ENCODE measurements at places on chromosomes 1 and 21. TPM values are rescaled to one million over a fixed set of nuclear protein-coding genes. Genes with fewer than 3 reads are reported as not detected.

LDLRAD1 gene
- not detected for polyA plus RNA-seq

DNA sequence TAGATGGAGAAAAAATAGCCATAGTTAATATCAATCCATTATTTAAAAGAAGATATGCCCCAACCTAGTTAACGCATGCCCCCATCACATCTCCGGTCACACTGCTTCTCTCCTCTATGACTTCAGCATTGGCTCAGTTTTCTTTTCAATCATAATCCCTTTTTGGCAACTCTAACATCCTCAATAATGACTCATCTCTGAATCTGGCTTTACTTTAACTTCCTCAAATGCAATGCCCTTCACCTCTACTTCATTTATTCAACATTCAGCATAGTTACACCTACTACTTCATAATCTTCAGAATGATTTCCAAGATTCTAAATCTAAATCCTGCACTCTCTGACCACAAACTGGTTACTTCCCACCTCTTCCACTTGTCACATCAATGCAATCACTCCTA is 417.3 kb downstream of the USH2A start:
- no peak for DNase-seq

IKBKE gene
- 27.6 TPM for polyA plus RNA-seq

GJA9 gene
- not detected for polyA plus RNA-seq

PPM1J gene
- polyA plus RNA-seq = 2.1 TPM

DNA sequence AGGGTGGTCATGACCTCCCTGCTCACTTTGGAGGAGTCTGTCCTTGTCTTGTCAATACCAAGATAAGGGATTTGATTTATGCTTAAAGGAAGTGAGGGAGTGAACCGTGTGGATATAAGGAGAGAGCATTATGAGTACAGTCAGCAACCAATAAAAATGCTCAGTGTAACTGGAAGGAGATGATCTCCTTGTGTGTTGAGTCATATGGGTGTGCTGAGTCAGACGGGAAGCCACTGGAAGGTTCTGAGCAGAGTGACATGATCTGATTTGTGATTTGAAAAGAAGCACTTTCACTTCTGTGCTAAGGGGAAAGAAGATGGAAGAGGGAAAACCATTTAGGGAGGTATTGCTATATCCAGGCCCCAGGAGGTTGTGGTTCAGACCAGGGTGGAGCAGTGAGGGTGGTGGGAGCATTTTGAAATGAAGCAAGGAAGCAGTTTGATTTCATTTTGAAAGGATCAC is 2.5 kb upstream of the BCL10 start:
- DNase-seq = peak; percentile 78

DNA sequence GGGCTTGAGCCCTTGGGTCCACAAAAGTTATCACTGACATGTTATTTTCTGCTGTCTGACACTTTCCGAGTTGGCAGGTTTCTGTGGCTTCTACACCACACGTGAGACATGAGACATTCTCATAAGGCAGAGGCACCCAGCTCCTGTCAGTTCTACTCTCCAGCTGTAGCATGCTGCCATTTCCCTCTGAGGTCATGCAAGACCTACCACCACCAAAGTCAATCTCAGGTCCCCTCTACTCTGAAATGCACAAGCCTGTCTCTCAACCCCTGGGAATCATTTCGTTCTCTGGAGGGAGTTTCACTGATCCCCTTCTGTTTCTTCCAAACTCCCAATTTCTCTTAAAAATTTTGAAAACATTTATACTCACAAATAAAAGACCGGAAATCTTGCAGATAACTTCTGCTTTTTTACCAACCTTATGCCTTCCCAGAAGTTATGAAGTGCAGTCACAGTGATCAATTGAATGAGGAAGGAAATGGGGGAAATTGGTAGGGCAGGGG is 39.5 kb upstream of the CR2 start:
- no peak for DNase-seq

DNA sequence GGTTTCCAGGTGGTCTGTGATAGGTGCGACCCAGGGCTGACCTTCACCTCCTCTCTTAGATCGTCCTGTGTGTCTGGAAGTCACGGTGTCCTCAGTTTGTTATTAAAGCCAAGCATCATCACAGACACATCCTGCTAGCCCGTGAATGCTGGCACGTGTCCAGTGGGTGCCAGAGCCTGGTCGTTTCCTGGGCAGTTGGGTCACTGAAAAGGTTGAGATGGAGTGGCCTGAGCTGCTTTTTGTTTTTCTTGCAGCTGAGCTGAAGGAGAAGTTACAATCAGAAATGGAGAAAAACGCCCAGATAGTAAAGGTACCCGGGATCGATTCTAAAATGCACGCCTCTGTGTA is 23.2 kb downstream of the PCNT start:
- DNase-seq = no peak

- no peak for DNase-seq
These were observed 75.8 kb upstream of the MCOLN3 start for GRCh38 chr1:85124091-85124490.

DNA sequence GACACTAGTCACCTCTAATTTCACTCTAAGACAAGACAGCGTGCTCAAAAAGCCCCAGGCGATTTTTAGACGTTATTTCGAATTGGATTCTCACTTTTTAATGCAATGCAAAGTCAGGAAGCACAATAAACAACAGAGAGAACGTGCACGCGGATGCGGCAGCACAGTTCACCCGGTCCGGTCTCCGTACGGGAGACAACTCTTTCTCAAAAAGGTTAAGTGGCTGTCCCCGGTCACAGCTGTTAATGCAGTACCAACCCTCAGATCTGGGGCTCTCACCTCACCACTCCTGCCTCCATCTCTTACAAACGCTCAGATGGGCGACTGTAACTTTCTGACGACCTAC is 1.2 kb downstream of the HP1BP3 start:
- no peak for DNase-seq

DNA sequence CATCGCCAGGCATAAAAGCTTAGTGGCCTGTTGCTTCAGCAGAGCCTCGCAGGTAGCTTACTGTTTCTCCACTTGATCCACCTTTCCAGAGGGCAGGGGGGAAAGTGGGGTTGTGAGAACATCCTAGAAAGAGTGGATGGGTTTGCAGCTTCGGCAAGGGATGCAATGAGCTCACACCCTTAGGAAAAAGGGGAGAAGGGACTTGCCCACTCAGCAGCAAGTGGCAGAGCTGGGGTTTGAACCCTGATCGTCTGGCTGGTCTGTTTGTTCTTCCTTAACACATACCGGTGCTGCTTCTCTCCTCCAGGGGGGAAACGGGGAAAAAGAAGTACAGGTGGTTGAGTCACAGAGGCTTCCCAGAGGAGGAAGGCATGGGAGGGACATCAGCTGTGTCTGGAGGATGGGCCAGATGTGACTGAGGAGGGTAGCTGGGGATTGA is 1.0 kb downstream of the TMEM201 start:
- DNase-seq = no peak

- DNase-seq = no peak
These were observed 107.3 kb upstream of the RUNX3 start for GRCh38 chr1:25037174-25038074.

LHX8 gene
- not detected for polyA plus RNA-seq

GRCh38 chr1:35595684-35596083 is 22.6 kb downstream of the TFAP2E start:
- DNase-seq = no peak

- DNase-seq = no peak
These were observed 81.4 kb upstream of the GALNT2 start for GRCh38 chr1:229985613-229986010.

GRCh38 chr1:232589812-232590743 is 39.9 kb downstream of the SIPA1L2 start:
- DNase-seq = no peak

AXDND1 gene
- polyA plus RNA-seq = 0.27 TPM

- no peak for DNase-seq
These were observed 1.4 kb downstream of the CDA start for GRCh38 chr1:20590306-20590777.

GRCh38 chr1:161949548-161949947 is 74.1 kb downstream of the OLFML2B start:
- DNase-seq = no peak

MMP23B gene
- 4.9 TPM for polyA plus RNA-seq

DNA sequence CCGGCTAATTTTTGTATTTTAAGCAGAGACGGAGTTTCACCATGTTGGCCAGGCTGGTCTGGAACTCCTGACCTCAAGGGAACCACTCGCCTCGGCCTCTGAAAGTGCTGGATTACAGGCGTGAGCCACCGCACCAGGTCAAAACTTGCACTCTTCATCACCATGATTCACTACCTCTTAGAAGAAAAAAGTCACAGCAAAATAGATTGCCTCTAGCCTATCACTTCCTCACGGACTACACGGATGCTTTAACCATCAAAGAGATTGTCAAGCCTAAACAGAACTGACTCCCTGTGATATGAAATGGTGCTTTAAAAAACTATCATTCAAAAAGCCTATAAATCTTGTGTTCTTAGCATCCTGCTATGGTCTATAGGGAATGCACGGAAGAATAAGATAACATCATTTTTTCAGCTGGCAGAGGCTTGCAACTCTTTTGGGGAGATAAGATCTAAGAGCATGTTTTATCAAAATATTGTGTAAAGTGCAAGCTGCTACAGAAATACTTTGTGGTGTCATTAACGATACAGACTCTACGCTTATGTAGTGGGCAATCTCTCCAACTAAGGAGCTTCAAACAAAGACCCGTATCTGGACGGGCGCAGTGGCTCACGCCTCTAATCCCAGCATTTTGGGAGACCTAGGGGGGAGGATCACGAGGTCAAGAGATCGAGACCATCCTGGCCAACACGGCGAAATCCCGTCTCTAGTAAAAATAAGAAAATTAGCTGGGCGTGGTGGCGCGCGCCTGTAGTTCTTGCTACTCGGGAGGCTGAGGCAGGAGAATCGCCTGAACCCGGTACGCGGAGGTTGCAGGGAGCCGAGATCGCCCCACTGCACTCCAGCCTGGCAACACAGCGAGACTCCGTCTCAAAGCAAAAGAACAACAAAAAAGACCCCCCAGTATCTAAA is 966 bp downstream of the TFB2M start:
- DNase-seq = no peak

GRCh38 chr1:46607345-46608130 is 3.5 kb upstream of the MKNK1 start:
- DNase-seq = no peak

- no peak for DNase-seq
These were observed 950 bp upstream of the LRP8 start for GRCh38 chr1:53328541-53329499.

DNA sequence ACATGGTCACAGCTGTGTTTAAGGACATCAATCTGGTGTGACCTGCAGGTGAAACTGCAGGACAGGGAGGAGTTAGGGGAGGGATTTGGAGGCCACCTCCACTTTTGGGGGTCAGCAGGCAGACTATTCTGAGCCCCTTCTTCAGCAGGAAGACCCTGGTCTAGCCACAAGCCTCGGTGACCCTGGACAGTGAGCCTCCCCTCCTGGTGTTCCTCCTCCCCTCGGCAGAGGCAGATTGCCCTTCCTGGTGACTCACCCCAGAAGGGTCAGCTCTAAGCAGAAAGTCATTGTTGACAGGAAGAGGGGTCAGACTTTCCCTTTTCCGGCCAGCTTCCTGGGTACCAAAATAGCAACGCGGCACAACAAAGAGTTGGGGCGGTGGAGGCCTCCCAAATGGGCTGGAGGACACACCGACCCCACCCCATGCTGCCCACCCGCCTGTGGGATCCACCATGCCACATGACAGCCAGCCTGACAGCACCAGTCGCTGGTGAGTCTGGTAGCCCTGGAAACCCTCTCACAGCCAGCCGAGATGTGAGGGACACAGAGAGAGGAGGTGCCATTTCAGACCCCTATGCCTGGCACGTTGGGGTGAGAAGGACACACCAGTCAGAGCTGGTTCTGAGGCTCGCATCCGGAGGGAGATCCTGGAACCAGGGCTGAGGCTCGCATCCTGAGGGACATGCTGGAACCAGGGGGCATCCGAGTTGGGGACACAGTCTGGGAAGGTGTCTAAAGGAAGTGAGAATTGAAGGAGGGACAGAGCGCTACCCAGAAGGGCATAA is 14.7 kb upstream of the CSF1 start:
- DNase-seq = no peak

- no peak for DNase-seq
These were observed 3.8 kb upstream of the TGFB2 start for GRCh38 chr1:218341325-218341724.

- no peak for DNase-seq
These were observed 44.7 kb upstream of the ZBTB40 start for GRCh38 chr1:22406722-22407495.

PDE4B gene
- 13.8 TPM for polyA plus RNA-seq

TNFRSF1B gene
- 5.9 TPM for polyA plus RNA-seq

GRCh38 chr1:184945678-184946412 is 28.5 kb downstream of the NIBAN1 start:
- DNase-seq = no peak
